ENCODE measurements at places on chromosomes 5 and 9.

- no peak for DNase-seq
Observed at GRCh38 chr5:144549580-144549979, 378.9 kb downstream of the KCTD16 start.

DNA sequence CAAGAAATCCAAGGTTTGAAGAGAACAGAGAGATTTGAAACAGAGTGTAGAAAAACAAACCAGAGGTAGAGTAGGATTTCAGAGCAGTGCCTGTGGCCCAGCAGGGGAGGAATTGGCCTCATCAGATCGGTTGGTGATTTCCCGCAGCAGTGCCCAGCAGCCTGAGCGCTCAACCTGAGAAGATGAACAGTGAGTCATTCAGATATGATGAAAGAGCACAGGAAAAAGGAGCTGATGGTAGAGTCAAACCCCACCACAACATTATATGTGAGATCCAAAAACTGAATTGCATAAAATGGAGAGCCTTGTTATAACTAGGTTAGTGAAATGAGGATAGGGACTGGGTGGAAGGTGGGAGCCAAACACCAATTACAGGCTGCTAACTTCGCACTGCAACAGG is 248.9 kb downstream of the PIK3R1 start:
- DNase-seq = no peak

DNA sequence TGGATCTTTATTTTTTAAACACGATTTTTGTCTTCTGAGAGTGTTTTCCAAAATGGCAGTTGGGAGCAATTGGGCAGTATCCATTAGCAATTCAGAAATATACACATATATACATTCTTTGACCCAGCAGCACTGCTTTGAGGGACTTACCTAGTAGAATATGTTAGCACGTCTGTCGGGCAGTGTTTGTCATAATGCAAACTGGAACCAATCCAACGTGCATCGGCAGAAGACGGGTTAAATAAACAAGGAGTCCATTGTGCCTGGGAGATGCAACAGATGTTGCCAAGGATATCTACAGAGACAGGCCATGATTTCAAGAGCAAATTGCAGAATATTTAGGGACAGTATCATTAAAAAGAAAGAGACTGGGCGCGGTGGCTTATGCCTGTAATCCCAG is 107.0 kb downstream of the COL5A1 start:
- no peak for DNase-seq

DNA sequence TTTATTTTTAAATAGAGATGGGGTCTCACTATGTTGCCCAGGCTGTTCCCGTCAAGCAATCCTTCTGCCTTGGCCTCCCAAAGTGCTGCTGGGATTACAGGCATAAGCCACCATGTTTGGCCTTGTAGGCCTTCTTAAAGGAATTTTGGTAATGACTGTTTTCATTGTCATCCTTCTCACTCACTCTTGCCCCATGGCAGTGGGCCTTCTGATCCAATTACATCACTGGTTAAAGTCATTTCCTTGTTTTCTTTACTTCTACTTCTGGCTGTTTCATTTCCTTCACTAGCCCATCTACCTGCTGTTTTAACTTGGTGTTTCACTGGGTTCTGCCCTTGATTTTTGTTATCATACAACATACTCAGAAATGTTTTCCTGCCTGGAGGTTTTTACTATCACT is 20.1 kb upstream of the NIM1K start:
- no peak for DNase-seq

- DNase-seq = no peak
Observed at GRCh38 chr9:83523684-83524083, 14.5 kb downstream of the FRMD3 start.

- no peak for DNase-seq
Observed at GRCh38 chr9:84266087-84266561, 74.4 kb downstream of the SLC28A3 start.

- DNase-seq = no peak
Observed at GRCh38 chr9:27126670-27127069, 17.6 kb downstream of the TEK start.

DNA sequence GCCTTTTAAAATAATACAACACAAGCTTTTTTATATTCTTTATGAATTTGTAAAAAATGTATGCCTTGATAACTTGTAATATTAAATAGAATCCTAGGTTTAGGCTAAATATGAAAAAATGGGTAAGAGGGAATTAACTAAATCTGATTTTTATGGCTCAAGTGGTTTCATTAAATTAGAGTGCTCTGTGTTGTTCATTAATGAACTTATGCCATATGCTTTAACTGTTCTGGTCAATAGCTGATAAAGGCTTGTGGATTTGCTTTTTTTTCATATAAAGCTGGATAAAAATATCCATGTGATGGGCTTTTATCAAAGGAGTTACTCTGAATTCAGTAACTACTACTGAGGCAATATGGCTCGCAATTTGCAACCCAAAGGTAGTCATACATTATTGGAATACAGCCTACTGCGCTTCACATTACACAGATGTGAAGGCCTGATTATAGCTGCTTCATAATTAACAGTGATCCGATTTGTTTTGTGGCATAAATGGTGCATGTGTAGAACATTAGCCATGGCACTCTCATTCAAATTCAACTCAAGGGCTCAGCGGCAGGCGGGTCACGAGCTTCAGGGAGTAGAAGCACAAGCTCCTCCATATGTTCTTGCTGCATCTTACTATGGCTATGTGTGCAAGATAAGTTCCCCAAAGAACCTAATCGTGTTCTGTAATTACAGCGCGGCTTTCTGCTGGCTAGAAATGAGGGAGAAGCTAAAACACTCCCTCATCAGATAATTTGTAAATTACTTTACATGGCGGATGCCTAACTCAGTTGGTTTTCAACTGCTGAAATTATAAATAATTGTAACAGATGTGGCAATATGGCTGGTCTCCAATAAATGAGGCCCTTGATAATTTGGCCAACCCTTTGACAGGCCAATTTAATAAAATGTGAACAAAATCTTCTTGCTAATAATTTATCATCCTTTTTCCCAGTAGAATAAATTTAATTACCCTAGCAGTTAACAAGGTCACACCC is 188.3 kb downstream of the CNTLN start:
- no peak for DNase-seq

DNA sequence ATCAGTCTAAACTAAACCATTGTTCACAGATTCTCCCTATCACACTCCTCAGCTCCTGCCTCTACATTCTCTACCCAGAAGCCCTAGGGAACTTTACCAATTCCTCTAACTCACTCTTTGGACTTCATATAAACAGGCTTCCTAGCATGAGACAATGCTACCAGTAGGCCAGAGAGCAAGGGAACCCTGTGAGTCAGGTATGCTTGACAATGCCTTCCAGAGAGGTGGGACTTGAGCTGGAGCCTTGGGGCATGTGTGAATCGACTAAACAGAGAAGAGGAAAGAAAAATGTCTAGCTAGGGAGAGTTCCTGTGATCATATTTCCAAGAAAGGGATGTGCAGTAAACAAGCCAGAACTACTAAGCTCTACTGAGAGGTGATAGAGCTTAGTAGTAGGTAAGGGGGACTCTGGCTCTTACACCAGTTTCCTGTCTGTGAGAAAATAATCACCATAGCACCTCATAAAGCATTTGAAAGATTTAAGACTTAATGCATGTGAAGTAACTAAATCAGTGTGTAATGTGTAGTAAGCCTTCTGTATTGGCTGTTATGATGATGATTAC is 6.4 kb upstream of the RFK start:
- no peak for DNase-seq

GRCh38 chr9:133494636-133495326 is 15.9 kb upstream of the SLC2A6 start:
- DNase-seq = no peak

DNA sequence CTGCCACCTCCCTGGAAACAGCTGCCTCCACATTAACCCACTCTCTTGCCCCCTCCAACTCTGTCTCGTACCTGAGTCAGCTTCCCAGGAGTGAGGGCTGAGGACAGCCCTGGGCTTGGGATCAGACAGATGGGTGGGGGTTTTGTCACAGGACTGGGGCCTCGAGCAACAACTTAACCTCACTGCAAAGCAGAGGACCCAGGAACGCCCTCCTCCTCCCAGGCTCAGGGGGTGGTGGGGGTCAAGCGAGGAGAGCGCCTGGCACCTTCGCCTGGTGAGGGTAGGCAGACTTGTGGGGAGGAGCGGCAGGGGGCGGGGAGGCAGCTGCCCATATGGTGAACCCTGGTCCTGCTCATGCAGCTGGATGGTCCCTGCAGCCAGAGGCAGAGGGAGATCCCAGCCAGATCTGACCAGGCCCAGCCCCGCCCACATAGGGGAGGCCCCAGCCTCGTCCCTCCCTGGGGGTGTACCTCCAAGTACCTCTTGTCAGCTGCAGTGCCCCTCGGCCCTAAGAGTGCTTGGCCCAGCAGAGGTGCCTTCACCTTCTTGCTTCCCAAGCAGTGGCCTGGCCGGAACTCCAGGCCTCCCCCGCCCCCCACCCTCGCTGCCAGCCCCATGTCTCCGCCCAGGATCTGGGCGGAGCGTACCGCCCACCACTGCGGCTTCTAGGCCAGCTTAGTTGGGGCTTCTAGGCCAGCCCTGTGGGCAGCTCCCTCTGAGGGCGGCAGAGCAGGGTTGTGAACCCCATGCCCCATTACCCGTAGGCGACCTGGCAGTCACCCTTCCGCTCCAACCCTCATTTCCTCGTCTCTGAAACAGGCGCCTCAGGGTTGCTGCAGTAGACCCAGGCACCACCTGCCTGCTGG is at the start of gene SARDH:
Gene SARDH, minus strand, starts transcription at position 579 of the 866 bp plus-strand sequence. CDS start 4,179 bp downstream, outside the sequence.
- no peak for DNase-seq

- DNase-seq = no peak
Observed at GRCh38 chr5:171657473-171657872, 128.1 kb upstream of the SMIM23 start.

GRCh38 chr9:119412399-119412798 is 43.2 kb upstream of the BRINP1 start:
- no peak for DNase-seq

GRCh38 chr5:149915392-149916260 is 29.0 kb downstream of the PDE6A start:
- no peak for DNase-seq

GRCh38 chr5:42590566-42590965 is 166.1 kb upstream of the CCDC152 start:
- no peak for DNase-seq

DNA sequence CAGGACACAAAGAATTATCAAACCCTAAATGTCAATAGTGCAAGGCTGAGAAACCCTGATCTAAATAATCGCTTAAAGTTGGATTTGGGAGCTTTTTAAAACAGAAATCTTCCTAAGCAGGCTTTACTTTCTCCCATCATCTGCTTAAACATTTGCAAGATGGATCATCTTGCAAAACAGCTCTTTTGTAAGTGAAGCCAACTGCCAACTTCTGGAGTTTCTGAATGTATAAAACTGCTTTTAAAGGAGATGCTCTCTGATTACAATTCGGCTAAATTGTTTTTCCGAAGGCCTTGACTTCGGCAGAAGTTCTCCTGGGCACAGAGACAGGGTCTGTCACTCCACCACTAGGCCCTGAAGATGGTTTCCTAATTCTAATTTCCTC is 1.3 kb downstream of the PTPN3 start:
- no peak for DNase-seq

DNA sequence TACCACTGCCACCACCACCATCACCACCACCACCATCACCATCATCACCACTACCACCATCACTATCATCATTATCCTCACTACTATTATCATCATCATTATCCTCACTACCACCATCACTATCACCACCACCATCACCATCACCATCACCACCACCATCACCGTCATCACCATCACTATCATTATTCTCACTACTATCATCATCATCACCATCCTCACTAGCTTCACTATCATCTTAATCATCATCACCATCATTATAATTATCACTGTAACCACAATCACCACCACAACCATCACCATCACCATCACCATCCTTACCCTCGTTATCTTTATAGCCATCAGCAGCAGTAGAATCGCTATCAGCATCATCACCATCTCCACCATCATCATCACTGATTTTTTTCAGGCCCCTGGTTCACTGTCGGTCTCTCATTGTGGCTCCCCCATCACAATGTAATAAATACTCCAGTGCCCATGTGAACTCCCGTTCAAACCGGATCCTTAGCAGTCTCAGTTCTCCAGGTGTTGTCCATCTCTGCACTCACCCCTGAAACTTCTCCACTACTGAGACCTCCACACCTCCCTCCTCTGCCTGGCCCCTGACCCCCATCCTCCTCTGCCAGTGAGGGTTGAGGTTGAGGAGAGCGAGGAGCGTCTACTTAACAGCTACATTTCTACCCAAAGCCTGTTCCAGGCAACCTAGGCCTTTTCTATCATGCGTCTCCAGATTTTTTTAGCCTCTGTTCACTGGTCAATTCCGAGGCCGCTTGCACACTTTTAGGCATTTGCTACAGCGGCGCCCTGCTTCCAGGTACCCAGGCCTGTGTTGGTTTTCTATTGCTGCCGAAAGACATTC is 238.2 kb downstream of the PBX3 start:
- no peak for DNase-seq

DNA sequence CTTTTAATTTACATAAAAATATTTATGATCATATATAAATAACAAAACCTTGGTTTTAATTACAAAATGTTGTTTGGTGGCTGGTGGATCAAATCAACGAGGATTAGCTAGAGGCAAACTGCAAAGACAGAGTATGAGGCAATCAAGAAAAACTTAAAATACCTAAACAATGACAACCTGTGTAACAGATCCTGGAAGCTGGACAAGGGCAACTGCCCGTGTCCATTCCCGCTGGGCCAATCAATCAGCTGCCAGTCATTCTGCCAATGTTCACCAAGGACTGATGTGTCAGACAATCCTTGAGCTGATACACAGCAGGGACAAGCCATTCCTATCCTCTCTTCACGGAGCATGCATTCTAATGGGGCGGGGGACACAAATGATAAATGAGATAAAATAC is 3.2 kb upstream of the TENT4A start:
- DNase-seq = no peak

GRCh38 chr5:37211661-37212060 is 37.5 kb downstream of the CPLANE1 start:
- DNase-seq = no peak

- no peak for DNase-seq
Observed at GRCh38 chr5:76473661-76474060, 70.6 kb downstream of the IQGAP2 start.

GRCh38 chr5:88391116-88391515 is 122.5 kb upstream of the TMEM161B start:
- DNase-seq = no peak

GRCh38 chr9:116452634-116453033 is 234.5 kb upstream of the TRIM32 start:
- DNase-seq = no peak

DNA sequence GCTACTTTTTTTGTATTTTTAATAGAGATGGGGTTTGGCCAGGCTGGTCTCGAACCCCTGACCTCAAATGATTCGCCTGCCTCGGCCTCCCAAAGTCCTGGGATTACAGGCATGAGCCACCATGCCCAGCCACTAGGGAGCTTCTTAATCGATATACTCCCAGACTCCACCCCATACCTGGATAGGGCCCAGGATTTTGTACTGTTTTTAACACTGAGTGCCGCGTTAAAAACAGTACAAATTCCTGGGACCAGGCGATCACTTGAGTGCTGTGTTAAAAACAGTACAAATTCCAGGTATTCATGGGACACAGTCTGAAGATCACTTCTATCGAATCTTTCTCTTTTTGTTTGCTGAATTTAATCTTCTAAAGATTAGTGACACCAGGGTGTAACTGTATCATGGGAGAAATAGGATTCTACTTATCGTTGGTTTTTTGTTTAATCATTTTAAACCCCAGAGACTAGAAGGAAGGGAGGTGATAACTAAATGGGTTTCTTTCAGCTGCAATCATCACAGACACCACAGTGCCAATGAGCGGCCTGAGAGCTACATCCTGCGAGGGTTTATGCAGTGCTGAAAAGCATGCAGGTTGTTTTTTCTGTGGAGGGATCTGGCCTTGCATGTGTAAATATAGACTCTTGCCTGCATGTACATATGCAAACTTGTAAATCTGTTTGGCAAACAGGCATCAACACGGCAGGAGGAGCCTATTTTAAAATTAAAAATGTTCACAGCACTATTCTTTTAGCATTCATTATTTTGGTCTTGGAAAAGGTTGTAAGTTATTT is 303.8 kb upstream of the WWC1 start:
- no peak for DNase-seq
